ENCODE measurements at places on chromosomes 4 and X.

DNA sequence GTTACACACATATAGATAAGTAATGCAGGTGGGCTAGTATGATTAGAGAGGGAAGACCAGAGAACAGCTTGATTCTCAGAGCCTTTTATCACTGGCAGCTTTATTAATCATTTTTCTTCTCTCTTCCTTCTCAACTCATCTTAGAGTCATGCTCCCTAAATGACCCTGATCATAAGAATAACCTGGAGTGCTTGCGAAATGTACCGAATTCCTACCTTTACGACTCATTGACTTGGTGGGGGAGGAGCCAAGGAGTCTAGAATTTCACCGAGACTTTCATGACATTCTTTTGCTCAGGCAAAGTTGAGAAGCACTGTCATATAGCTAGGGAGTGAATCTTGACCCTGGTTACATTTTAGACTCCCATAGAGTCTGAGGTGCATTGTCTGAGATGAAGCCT lies 298.9 kb upstream of the PUDP start:
- no peak for DNase-seq

- no peak for DNase-seq
Observed at GRCh38 chr4:87651941-87652340, 1.9 kb downstream of the DMP1 start.

DNA sequence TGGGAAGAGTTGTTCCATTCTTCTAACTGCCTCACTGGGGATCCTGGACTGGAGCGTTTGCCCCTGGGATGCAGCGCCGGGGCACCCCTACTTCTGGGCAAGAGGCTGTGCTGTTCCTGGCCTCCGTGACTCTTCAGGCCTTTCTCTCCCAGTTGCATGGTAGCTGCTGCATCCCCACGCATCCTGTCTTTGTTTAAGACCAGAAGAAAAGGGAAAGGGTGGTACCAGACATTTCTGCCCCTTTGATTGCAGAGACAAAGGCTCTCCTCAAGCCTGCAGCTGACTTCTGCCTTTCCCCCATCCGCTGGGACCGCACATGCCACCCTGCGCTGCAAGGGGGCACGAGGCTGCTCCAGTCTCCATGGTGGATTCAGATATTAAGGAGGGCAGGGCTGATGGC lies 70.4 kb downstream of the SHROOM2 start:
- DNase-seq, result no peak

DNA sequence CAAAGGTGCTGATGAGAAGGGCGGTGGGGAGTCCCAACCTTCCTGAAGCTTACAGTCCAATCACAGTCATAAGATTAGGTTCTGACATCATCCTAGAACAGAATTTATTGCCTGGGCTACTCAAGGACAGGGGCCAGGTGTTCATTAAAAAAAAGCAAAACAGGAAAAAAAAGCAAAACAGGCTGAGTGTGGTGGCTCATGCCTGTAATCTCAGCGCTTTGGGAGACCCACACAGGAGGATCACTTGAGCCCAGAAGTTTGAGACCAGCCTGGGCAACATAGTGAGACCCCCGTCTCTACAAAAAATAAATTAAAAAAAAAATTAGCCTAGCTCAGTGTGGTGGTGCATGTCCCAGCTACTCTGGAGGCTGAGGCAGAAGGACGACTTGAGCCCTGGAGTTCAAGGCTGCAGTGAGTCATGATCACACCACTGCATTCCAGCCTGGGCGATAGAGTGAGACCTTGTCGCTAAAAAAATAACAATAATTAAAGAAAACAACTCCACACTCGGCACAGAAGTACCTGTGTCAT lies 3.0 kb downstream of the RAB9A start:
- DNase-seq, result no peak

GRCh38 chr4:176780995-176781738 lies 11.6 kb downstream of the VEGFC start:
- DNase-seq, result no peak

DNA sequence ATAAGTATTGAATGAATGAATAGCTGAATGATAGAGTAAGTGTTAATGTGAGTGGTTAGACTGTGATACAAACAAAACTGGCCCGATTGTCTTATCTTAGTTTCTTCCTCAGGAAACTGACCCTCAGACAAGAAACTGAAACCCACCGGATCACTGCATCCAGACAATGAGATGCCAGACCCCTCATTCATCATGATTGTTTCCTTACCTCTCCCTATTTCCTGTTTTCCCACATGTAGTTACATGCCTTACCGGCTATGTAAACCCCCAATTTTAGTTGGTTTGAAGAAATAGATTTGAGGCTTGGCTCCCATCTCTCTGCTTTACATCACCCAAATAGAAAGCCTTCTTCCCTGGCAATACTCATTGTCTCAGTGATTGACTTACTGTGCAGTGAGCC lies 218.9 kb upstream of the PPP1R2C start:
- DNase-seq, result no peak

DNA sequence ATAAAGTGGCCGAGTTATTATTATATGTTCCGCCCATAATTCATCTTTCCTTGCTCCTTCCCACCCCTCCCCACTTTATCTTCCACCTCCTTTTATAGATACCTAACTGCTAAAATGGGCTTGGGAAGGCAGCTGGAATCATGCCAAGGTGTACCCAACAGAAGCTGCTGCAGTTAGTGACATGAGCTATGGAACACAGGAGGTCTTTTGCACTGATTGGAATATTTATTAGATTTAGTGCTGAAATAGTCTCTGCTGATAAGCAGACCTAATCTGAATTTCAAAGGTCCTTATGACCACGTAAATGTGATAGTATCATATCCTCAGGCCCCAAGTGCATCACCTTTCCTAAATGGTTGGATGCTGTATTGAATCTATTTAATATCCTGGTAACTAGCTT lies 64.9 kb downstream of the HMGB2 start:
- DNase-seq, result no peak

DNA sequence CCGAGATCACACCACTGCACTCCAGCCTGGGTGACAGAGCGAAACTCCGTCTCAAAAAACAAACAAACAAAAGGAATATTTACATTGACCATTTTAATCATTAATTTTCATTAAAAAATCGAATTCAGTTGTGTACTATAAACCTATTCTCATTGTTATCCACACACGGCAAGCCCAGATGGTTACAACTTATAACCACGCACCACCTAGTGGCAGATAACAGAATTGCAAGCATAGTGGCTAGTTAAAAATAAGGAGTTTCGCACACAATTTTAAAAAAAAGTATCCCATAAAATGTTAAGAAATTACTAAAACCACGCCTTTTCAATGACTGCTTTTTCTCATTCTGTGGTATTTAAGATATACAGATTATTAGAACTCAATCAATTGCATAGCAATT lies 25.4 kb downstream of the MBNL3 start:
- DNase-seq, result no peak

DNA sequence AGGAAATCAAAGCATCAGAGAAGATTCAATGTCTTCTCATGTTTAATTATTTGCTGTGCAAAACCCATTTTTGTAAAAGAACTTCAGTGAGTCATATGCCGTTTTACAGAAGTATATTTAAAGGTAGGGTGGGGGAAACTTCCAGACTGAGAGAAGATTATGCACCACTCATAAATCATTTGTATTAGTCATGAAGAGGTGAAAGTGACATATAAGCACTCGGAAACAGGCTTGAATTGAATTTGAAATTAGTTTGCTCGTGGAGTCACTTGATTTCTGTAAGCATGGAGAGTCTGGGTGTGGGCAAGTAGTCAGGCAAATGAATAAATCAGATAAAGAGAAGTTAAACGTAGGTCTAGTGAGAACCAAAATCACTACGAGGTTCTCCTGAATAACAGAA lies 335.1 kb downstream of the ANK2 start:
- DNase-seq, result no peak

- DNase-seq, result no peak
Observed at GRCh38 chrX:41526925-41527324, 79.8 kb downstream of the NYX start.

DNA sequence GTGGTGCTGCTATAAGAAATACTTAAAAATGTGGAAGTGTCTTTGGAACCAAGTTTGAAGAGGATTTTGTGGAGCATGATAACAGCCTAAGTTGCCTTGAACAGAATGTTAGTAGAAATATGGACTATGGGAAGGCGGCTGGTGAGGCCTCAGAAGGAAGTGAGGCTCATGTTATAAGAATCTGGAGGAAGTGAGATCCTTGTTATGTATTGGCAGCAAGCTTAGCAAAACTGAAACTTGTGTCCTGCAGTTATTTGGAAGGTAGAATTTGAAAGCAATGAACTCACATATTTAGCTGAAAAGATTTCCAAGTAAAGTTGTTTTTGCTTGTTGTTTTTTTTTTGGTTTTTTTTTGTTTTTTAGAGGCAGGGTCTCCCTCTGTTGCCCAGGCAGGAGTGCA lies 13.6 kb upstream of the MED14 start:
- DNase-seq, result no peak

- DNase-seq, result no peak
Observed at GRCh38 chr4:78781924-78782323, 5.8 kb downstream of the BMP2K start.

DNA sequence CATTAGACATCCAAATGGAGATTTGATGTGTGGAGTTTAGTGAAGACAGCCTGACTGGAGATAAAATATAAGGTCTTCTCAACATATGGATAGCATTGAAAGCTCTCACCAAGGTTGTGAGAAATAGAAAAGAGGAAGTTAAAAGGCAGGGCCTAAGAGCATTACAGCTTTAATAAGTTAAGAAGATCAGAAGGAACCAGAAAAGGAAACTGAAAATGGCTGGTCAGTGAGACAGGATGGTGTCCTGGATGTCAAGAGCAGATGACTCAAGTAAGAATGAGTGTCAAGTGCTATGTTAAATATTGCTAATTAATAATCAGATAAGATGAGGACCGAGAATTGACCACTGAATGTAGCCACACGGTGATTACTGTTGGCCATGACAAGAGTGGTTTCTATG lies 642.9 kb downstream of the STPG2 start:
- DNase-seq, result no peak

DNA sequence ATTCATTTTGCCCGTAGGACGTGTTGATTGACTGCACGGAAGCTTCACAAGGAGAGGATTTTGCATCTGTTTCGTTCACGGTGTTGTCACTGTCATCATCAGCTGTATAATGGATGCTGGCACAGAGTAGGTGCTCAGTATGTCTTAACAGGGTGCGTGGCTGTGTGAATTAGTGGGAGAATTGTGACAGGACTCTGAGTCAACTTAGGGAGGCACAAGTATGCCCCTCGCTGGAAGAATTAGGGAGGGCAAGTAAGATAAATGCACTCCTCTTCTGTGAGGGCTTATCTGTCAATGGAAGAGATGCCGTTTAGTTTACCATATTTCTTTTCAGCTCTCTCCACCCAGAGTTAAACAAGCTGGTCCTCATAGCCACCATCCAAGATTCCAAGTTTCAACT lies 107.2 kb downstream of the TRIML1 start:
- no peak for DNase-seq

- DNase-seq, result peak; percentile 8
Observed at GRCh38 chr4:115090483-115091075, 22.8 kb downstream of the NDST4 start.

- peak; percentile 38 for DNase-seq
Observed at GRCh38 chr4:89000844-89001360, 56.1 kb downstream of the FAM13A start.

Data from HEK293T (cell line).